Calu3 (cell line): ENCODE measurements at places on chromosomes 1 and 21.

GRCh38 chr1:103230061-103230460, 121.7 kb upstream of the COL11A1 start:
- DNase-seq, result no peak

DNA sequence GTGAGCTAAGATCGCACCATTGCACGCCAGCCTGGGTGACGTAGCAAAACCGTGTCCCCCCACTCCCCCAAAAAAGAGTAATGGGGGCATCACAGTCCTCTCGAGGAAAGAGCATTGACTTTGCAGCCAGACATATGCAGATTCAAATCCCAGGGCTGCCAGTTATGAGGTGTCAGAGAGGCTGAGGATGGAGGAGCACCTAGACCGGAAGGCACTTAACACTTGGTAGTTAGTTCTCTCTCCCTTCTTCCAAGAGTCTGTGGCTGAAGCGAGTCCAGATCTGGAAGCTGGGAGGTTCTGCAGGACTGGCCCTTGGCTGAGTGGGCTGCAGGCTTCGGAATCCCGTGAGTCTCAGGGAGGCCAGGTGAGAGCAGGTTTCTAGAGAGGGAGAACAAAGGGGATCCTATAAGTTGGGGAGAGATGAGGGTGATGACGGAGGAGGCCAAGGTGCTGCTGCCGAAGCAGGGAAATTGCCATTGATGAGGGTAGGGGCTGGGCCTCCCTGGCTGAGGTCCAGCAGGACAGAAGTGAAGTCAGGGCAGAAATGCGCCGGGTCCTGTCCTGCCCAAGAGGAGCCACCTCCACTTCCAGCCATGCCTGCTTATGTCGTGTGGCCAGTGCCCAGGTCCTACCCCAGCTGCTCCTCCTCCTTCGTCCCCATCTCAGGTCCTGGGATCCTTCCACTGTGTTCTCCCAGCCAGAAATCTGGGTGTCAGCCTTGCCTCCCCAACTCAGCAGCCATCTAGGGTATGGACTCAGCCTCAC, 13.3 kb upstream of the SPOCD1 start:
- DNase-seq, result no peak

DNA sequence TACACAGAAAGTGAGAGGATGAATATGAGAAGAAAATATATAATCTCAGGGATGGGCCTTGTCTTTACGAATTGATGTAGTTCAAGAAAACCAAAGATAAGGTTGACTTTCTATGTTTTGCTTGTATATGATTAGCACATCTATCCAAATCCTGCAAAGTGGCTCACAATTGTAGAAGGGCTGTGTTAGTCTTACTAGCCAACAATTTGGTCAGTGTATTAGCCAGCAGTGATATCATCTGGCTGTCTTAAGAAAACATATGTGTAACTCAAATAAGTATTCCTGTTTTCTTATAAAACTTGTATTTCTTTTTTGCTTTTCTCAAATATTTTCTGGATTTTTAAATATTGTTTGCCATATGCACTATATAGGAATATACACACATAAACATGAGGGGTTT, 5.5 kb downstream of the SDCCAG8 start:
- no peak for DNase-seq

DNA sequence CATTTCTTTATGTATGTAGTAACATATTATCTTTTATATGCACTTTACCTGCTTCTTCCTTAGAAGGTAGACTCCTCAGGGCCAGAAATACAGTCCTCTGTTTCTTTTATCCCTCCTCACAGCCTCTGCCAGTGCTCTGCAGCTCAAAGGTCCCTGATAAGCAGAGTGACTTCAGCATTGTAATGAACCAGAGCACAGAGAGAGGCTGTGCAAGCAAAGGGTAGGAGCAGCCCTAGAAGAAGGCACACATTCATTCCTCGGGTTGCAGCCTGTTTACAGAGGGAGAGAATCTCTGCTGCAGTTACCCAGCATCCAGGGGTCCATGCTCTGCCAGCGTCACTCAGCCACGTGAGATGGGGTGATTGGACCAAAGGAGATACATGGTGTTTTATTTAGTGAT, 101.1 kb downstream of the RHOU start:
- no peak for DNase-seq

DNA sequence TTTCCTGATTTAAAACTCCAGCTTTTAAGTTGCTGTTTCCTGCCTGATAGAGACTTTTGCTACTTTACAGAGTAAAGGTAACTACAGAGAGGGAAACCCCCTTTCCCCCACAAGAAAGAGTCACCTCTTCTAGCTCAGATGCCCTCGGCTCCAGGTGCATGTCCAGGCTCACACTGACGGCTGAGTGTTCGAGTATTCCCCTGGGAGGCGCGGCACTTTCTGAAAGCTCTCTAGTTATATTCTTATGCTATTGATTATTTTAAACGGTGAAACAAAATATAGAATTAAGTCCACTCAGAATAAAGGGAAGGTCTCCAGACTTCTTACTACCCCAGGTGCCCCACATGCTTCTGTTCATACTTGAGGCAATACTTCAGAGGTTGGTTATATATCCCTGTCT, 160.3 kb upstream of the FMN2 start:
- DNase-seq, result no peak

- DNase-seq, result no peak
Observed at GRCh38 chr1:43054961-43055360, 96.3 kb upstream of the SLC2A1 start.

- no peak for DNase-seq
Observed at GRCh38 chr1:115330480-115331013, 7.5 kb downstream of the NGF start.

GRCh38 chr1:5858246-5858645, 134.0 kb downstream of the NPHP4 start:
- DNase-seq, result no peak

- no peak for DNase-seq
Observed at GRCh38 chr1:113275083-113275482, 115.2 kb upstream of the MAGI3 start.

- no peak for DNase-seq
Observed at GRCh38 chr1:30536530-30536929, 186.9 kb downstream of the MATN1 start.

- no peak for DNase-seq
Observed at GRCh38 chr21:29208682-29209059, 78.2 kb downstream of the MAP3K7CL start.

- DNase-seq, result no peak
Observed at GRCh38 chr1:162151900-162152829, 82.7 kb downstream of the NOS1AP start.

DNA sequence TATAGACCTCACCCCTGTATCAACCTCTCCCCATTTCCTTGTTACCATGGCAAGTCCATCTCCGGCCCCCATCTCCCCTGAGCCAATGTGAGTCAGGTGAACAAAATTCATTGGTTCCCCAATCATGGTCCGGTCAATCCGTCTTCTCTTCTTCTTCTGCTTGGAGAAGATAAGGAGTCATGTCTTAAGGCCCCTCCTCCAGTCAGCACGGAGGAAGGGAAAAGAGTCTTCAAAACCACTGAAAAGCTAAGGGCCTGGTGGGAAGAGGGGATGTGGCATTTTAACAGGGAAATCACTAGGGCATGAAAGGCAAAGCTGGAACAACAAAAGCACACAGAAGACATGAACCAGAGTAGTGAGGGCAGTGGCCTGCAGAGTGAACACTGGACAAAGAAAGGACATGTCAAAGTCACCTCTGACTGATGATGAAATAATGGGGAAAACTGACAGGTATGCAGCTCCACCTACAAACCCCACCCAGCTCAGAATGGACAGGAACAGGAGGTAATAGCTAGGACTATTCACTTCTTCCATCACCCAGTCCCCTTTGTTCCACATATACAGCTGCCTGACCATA, 4.4 kb downstream of the CDC42SE1 start:
- DNase-seq, result no peak

DNA sequence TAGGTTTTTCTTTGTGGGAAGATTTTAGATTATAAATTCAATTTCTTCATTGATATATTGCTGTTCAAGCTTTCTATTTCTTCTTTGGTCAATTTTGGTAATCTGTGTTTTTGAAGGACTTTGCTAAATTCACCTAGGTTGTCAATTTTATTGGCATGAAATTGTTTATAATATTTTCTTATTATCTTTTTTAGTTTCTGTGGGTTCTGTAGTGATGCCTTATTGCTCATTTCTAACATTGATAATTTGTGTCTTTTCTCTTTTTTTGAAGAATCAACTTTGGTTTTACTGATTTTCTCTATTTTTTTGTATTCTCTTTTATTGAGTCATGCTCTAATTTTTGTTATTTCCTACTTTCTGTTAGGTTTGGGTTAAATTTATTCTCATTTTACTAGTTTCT, 123.2 kb downstream of the ADSS2 start:
- DNase-seq, result no peak
